ENCODE measurements at places on chromosomes 5 and 9.

DNA sequence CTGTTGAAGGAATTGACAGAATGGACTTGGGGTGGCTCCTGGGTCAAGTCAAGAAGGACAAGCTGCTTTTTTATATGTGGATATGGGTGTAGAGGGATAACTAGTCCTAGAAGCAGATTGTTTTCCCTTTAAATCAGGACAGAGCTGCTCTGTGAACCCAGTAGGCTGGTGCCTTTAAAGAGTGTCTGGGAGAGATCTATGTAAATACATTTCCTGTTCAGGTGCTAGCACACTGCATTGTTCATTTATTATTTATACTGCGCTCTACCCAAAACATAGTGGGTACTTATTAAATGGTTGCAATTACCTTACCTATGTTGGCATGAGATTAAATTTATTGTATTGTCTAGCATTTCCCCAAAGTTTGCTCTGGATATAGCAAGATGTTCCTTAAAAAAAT lies 86.6 kb upstream of the EQTN start:
- DNase-seq = no peak

GRCh38 chr5:132057498-132058255 lies 2.8 kb upstream of the IL3 start:
- DNase-seq = no peak

DNA sequence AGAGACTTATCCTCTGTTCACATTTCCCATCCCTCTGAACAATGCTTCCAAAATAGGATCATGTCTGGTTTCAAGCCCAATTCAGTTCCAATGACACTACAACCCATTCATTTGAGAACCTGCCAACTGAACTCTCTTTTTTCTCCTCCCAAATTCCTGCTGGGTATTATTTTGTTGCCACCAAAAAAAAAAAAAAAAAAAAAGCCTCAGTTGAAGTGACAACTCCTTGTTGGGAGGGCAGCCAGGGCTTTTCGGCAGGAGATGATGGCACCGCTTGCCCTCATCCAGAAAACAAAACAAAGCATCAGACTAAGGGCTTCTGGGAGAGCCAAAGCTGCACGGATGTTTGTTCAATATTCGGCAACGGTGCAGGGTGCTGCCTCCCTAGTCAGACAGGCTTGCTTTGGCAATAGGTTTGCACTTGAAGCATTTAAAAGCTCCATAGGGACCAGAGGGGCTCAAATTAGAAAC lies 30.6 kb upstream of the TRIM32 start:
- DNase-seq = no peak

DNA sequence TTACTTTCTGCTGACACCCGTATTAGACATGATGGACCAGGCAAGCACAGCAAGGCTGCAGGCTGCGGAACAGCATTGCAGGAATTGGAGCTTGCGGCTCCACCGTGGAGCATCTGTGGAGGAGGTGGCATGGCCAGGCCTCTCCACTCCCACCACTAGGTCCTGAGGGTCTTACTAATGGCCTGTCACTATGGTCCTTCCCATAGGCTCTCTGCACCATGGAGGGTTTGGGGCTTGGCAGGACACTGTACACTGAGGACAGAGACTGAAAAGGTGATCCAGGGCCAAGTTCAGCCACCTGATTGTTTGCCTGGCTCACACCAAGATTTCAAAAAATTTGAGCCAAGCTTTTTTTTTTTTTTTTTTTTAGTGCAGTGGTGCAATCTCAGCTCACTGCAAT lies 14.3 kb upstream of the ZBTB43 start:
- DNase-seq = no peak

GRCh38 chr9:107281922-107282667 lies 984 bp upstream of the RAD23B start:
- DNase-seq = no peak

GRCh38 chr5:16430349-16431089 lies 35.1 kb downstream of the ZNF622 start:
- no peak for DNase-seq

DNA sequence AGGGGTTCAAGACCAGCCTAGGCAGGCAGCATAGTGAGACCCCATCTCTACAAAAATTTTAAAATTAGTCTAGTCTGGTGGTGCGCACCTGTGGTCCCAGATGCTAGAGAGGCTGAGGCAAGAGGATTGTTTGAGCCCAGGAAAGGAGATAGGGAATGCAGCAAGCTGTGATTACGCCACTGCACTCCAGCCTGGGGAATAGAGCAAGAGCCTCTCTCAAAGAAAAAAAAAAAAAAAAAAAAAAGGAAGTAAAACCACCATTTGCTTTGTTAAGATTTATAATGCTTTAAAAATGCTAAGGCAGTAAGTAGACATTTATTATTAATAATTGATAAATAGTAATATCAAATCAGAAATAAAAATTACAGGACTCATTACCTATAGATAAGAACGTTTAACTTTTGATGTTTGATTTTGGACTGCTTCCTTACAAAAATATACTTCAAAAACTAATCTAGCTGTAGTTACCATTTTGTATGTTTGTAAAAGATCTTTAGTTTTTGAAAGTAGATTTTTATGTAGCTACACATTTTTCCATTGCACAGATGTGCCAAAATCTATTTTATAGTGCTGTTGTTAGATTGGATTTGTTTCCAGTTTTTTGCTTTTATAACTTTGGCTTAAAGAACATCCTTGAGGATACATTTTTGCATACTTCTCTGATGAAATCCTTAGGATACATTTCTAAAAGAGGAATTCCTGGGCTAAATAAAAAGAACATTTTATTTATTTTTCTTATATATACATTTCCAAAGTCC lies 86.4 kb downstream of the INIP start:
- DNase-seq = no peak

GRCh38 chr5:5652181-5652580 lies 229.7 kb downstream of the ICE1 start:
- no peak for DNase-seq

DNA sequence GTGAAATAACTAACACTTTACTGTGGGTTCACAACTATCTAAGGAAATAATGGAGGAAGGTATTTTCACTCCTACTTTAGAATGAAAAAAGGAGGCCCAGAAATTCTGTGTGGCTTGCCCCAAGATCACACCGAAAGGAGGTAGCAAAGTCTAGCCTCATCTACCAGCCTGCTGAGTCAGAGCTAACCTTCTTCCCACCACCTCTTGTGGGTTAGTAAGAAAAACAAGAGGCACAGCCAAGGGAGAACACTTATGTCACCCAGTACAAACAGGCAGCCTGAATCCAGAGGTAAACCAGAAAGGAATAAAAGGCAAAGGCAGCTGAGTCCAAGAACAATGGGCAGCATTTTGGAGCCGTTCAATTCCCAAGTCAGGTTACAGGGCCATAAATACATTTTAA lies 91.9 kb upstream of the RASEF start:
- DNase-seq = no peak

GRCh38 chr5:79149433-79149832 lies 37.8 kb downstream of the BHMT start:
- DNase-seq = no peak

GRCh38 chr5:58227858-58228257 lies 232.0 kb downstream of the PLK2 start:
- DNase-seq = no peak

GRCh38 chr5:12242950-12243888 lies 339.0 kb upstream of the CTNND2 start:
- DNase-seq = no peak

- no peak for DNase-seq
Observed at GRCh38 chr9:4489562-4489918, 728 bp upstream of the SLC1A1 start.

- DNase-seq = no peak
Observed at GRCh38 chr9:134481762-134482161, 155.5 kb downstream of the RXRA start.

- no peak for DNase-seq
Observed at GRCh38 chr9:80797831-80798688, 891.3 kb downstream of the TLE1 start.

DNA sequence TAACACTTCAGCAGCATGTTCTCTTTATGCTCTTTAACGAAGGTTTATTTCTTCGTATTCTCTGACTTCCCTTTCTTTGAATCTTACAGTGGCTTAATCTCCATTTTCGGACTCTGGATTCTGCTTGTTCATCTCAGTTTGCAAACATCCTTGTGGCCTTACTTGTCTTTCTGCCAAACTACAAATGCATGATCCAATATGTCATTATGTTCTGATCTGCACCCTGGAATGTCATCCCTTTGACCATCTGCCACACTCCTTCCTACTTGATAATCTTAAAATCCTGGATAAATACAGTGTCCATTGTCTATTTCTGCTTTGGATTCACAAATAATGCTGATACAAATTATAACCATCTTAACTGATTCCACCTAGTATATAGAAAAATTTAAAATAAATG lies 499.2 kb downstream of the CDH18 start:
- DNase-seq = no peak

- no peak for DNase-seq
Observed at GRCh38 chr5:72878854-72879253, 62.4 kb downstream of the TNPO1 start.

- DNase-seq = no peak
Observed at GRCh38 chr9:93686880-93687236, 110.5 kb downstream of the PHF2 start.

DNA sequence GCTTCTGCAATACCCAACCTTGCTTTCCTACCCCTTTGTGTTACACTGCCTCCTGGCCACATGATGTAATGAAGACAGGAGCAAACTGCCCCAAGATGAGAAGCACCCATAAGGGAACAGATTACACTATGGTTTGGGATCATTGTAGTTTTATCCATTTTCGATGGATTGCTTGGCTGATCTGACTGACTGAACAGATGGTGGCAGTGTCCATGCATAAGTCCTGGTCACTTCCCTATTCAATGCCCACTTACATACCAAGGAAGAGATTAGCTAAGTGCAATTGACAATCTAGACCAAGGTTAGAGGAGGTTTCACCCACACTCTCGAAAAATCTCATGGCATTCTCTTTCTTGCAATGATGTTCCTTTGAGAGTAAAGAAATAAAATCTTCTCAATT lies 319.9 kb downstream of the RAB3C start:
- DNase-seq = no peak

- DNase-seq = no peak
Observed at GRCh38 chr5:170439223-170439943, 50.2 kb upstream of the KCNMB1 start.

- DNase-seq = no peak
Observed at GRCh38 chr5:154630410-154630809, 124.8 kb upstream of the LARP1 start.

DNA sequence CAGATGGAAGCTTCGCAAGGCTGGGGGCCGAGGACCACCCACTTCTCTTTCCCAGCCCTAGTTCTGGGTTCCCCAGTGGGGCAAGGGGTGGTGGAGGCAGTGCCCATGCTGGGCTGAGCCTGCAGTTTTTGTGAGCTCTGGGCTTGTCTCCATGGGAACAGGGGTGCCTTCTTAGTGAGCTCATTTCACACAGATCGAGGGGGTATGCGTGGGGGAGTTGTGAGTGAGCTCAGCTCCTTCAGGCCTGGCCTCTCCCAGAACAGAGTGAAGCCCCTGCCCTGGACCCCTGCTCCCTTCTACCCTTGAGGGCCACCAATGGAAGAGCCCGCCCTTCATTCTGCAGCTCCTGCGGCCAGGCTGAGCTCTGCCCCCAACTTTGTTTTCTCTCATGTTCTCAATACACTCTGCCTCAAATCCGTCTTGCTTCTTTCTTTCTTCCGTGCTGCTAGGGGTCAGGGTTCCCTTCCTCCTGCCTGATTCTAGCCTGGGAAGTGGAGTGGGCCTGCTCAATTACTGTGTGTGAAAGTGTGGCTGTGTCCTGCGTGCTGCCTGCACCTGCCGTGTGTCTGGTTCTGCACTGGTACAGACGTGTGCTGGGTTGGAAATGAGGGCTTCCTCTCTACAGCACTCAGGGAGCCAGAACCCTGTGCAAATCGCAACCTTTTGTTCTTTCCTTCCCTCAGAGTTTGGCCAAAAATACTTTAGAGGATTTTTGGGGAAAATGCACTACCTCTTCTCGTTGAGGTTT lies 9.0 kb upstream of the MYOZ3 start:
- DNase-seq = no peak

GRCh38 chr9:24817756-24818155 lies 272.1 kb upstream of the IZUMO3 start:
- no peak for DNase-seq

All from GM12878 (cell line).